ENCODE measurements at places on chromosomes 11 and 22.

DNA sequence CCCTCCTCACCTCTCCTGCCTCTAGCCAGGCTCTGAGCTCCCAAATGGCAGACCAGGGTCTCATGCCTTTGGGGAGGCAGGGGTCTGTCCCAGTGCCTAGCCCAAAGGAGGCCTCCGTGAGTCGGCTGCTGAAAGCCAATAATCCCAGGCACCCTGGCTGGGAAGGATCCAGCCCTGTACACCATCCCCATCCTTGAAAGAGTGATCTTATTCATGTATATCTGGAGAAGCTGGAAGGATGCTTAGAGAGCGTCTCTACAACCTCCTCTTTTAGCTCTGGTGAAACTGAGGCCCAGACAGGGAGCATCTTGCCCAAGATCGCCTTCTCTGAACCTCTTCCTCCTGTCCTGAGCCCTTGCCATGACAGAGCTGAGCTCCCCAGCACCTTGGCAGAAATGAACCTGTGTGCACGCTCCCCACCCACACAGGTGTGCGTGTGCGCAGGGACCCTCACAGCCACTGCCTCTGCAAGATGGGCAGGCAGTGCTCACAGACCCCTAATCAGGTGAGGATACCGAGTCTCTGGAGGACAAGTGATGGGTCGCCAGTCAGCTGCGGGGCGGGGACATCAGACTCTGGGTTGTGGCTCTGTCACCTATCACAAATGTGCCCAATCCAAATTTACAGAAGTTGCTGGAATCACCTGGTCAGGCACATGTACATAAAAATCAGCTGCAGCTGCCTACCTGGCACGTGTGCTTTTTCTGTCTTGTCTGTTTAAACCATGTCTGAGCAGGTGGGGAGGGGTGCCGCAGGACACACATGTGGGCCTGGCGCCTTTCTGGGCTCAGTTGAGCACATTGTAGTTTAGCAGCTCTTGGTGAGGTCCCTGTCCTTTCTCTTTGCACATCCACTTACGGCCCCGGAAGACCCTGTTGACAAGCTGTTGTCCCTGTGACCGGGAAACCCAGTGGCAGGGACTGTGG is 49.3 kb upstream of the WNT7B start:
- DNase-seq = peak; percentile 58

DNA sequence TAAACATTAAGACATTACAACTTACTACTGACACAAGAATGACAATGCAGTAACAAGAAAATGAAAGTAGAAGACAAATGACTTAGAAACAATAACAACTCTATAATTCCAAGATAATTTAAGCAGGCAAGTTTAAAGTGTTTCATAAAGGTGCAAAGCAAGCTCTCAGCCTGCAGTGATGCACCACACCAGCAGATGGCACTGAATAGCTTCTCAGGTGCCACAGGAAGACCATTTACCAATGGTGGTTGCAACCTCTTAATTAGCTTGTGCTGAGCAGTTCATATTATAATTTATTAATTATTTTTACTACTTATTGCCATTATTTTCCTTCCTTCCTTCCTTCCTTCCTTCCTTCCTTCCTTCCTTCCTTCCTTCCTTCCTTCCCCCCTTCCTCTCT is 60.6 kb downstream of the NXPE2 start:
- DNase-seq = no peak

DNA sequence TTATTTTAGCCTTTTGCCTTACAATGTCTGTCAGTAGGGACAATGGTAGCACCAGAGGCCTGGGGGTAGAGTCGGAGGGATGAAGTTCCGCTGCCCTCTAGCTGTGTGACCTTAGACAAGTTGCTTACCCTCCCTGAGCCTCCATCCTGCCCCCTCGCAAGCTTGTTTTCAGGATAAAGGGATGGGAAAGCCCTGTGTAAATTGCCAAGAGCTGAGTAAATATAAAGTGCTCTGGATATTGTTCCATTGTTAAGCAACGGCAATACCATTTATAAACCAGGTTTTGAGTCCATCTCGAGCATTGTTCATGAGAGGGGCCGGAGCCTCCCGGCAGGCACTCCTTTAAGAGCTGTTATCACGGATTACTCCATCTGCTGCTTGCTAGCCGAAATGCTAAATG is 72.9 kb downstream of the ZBTB16 start:
- DNase-seq = no peak

DNA sequence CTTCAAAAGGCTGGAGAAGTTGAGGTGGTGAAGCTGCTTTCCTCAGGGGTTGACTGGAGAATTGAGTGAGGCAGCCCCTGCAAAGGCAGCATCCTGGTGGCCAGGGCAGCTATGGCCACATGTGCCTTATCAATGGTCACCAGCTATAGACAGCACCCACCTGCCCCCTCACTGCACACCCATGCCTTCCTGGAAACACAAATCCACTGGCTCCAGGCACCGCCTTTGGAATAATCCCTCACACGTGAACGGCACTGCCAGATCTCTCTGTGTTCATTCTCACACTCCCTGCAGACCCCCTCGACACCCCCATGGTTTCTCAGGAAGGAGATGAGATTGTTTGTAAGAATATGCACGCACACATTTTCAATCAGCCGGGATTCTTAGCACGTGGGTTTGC is 1297.8 kb downstream of the TBC1D22A start:
- no peak for DNase-seq

DNA sequence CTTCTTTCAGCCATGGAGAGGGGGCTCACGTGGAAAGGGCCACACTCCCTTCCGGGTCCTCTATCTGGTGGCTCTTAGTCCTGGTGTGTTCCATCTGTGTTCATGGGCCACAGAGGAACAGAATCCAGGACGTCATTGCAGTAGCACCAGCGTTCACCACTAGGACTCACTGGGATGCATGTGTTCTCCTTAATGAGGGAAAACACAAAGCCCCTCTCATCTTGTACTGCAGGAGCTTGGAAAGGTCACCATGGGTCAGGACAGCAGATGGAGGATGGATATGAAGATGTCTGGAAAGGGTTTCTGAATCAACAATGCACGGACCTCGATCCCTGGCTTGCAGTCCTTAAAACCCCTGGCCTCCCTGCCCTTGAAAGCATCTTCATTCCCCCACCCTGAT is 113.8 kb upstream of the THY1 start:
- DNase-seq = no peak

DNA sequence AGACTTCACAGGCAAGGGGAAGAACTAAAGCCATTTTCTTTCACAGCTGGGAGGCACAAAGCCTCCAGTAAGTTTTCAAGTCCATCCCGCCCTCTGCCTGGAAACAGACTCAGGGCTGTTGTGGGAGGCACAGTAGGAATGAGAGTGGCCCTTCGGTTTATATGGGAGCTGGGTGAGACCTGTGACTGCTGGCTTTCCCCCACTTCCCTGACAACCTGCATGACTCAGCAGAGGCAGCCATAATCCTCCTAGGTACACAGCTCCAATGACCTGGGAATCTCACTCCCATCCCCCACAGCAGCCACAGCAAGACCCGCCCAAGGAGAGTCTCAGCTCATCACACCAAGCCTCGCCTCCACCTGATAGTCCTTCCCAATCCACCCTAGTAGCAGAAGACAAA is 12.1 kb upstream of the TMEM45B start:
- no peak for DNase-seq

GRCh38 chr22:48098243-48098920 is 1335.9 kb downstream of the TBC1D22A start:
- no peak for DNase-seq

GRCh38 chr11:132409573-132410355 is 1039.3 kb downstream of the NTM start:
- DNase-seq = no peak

DNA sequence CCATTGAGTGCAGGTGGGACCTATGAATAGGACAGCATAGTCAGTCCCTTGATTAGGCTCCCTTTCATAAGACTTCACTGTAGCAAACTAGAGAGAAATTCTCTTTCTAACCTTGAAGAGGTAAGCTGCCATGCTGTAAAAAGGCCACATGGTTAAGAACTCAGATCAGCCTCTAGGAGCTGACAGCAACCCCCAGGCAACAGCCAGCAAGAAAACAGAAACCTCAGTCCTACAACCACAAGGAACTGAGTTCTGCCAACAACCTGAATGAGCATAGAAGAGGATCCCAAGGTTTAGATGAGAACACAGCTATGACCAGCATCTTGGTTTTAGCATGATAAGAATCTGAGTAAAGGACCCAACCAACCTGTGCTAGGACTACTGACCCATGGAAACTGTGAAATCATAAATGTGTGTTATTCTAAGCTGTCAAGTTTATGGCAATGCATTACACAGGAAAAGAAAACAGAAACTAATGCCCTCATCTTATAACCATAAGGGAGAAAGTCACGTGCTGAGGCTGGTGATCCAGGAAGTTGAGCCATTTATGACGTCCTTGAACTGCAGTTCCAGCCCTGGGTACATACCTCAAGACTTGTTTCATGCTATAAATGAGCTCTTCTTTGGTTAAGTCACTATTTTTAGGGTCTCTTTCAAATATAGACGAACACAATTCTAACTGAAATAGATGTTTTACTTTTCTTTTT is 43.3 kb downstream of the RAB38 start:
- DNase-seq = no peak

- no peak for DNase-seq
Observed at GRCh38 chr11:8247312-8247711, 16.4 kb downstream of the LMO1 start.

DNA sequence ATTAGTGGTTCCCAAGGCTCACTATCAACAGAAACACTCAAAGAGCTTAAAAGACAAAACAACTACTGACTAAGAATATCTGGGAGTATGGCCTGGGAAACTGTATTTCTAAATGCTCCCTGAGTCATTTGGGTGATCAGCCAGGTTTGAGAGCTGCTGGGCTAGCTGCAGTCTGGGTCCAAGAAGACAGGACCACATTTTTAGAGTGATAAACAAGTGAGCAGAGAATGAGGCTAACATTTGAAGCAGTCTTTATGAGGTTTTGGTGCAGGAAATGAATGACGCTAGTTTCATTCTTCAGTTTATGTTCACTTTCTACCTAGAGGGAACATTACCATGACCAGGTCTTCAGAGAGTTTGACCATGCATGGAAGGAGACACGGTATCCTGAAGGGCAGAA is 97.7 kb downstream of the TEAD1 start:
- DNase-seq = no peak

DNA sequence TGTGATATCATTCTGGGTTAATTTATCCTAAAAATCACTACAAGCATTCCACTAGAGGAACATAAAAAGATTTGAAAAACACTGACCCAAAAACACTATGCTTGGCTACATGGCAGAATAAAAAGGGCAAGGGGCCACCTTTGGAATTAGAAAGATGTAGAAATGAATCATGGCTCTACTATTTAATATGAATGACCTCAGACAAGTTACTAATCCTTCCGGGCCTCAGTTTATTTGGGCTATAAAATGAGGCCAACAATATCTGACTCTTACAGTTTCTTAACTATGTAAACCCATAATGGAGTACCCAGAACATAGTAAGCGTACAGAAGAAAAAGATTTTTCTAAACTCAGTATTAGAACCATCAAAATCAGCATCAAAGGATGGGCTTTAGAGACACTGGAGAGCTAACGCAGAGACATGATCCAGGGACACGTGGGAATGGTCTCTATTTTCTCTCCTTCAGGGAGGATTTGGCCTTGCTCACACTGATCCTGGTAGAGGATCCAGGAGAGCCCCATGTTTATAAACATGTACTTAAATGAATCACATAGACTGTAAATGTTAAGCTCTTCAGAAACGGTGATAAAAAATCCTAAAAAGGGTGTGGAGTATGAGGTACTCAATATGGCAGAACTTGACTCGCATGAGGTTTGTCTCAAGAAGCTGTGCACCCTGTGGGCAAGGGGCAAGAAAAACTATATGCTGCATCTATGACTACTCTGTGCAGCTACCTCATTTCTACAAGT is 288.4 kb upstream of the PITPNB start:
- no peak for DNase-seq

DNA sequence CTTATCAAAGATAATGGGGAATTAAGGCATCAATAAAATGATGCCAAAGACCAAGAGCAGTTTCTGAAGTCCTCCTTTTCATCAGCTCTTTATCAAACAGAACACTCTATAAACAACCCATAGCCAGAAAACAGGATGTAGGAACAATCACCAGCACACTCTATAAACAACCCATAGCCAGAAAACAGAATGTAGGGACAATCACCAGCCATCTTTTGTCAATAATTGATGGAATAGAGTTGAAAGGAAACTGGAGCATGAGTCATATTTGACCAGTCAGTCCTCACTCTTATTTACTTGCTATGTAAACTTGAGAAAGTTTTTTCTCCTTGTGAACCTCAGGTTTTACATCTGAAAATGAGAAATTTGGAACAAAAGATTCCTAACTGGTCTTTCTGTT is 10.0 kb downstream of the MS4A2 start:
- DNase-seq = no peak

DNA sequence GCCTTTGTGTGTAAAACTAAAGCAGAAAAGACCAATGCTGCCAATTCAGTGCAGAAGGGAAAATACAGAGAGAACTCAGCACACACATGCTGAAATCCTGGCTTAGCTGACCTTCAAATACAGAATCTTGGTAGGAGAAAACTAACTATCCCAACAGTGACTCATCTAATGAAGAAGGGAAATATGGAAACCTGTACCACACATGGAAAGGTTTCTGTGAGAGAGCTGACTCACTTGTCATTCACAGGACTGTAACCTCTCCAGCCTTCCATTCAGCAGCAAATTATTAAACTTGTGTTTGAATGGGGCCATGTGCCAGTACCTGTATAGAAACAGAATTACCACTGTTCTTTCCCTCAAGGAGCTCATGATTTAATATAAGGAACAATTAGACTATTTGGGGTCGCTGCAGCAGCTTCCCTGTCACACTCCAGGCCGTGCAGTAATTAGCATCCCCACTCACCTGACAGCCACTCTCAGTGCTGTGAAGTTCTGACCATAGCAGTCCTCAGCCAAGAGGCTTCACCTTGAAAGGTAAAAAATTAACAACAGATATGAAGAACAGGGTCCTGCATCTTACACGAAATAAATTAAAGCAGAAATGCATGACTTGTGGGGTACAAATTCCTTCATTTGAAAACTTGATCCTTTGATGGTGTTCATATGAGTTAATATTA is 53.9 kb downstream of the MSANTD4 start:
- no peak for DNase-seq

- peak; percentile 50 for DNase-seq
Observed at GRCh38 chr11:65417702-65418430, 4.7 kb upstream of the NEAT1 start.

GRCh38 chr11:19432370-19433061 is 191.8 kb upstream of the E2F8 start:
- no peak for DNase-seq

GRCh38 chr11:95404370-95404769 is 173.4 kb upstream of the SESN3 start:
- no peak for DNase-seq

Data from pancreas (tissue), 10 donors.